Naive thymus-derived CD4-positive, alpha-beta T cell (primary cell): ENCODE measurements at places on chromosomes 13 and 19. TPM values are rescaled to one million over a fixed set of nuclear protein-coding genes. Genes with fewer than 3 reads are reported as not detected.
A peak's percentile ranks its signal among the peaks of the same experiment; 100 is the strongest.

DNA sequence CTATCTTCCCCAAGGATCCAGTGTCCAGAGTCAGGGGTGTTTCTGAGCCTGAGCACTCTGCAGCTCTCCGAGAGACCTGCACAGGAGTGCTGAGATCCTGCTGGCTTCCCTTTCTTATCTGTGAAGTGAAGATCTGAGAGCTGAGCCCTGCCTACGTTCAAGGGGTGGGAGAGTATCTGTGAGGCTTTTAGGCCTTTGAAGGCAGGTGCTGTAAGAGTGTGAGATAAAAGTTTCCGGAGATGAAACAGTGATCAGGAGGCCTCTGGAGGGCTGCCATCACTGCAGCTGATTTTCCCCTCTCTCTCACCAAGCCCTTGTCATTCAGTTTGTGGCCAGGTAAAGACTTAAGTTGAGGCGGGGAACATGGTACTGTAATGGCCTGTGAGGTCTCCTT is 83.1 kb downstream of the AKAP11 start:
- no peaks in the 10 kb centered on the region for H3K27me3 ChIP-seq
- H3K27ac ChIP-seq, result peak overlapping the region; percentile 56
- H3K36me3 ChIP-seq, result no peaks in the 10 kb centered on the region
- H3K4me3 ChIP-seq, result peak overlapping the region; percentile 27
- peaks cover 33% of the 10 kb centered on the region for H3K4me1 ChIP-seq
- DNase-seq, result peak; percentile 85

- H3K4me1 ChIP-seq, result no peaks in the 10 kb centered on the region
- no peaks in the 10 kb centered on the region for H3K36me3 ChIP-seq
- no peak overlapping the region for H3K4me3 ChIP-seq
- H3K27me3 ChIP-seq, result no peaks in the 10 kb centered on the region
Observed at GRCh38 chr13:32448972-32449371, 21.0 kb upstream of the N4BP2L1 start.

DNA sequence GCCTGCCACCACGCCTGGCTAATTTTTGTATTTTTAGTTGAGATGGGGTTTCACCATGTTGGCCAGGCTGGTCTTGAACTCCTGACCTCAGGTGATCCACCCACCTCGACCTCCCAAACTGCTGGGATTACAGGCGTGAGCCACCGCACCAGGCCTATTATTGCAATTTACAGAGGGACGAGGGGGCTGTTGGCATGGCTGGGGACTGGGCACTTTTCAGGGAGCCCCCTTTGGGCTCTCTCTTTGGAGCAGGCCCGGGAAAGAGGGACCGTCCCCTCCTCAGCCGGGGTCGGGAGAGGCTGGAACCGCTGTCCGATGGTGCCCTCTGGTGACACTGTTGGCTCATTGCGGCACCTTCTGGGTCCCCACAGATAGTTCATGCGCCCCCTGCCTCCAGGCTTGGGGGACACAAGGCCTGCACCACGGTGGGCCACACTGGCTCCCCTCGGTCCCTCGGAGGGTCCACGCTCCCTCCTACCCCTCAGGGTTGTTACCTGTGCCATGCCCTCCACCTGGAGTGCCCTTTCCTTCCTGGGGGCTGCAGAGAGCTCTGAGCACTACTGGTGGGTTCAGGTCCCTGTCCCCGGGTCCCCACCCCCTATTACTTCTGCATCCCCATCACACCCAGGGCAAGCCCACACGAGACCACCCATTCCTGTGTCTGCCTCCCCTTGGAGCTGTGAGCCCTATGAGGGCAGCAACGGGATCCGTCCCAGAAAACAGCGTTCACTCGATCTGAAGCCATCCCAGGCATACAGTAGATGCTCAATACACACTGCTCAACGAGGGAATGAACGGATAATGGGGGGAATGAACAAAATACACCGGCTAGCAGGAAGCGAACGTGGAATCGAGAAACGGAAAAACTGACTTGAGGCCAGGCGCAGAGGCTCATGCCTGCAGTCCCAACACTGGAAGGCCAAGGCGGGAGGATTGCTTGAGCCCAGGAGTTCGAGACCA is 12.5 kb downstream of the FEM1A start:
- no peaks in the 10 kb centered on the region for H3K27me3 ChIP-seq
- no peak overlapping the region for H3K27ac ChIP-seq
- DNase-seq, result peak; percentile 64
- H3K36me3 ChIP-seq, result no peaks in the 10 kb centered on the region

DNA sequence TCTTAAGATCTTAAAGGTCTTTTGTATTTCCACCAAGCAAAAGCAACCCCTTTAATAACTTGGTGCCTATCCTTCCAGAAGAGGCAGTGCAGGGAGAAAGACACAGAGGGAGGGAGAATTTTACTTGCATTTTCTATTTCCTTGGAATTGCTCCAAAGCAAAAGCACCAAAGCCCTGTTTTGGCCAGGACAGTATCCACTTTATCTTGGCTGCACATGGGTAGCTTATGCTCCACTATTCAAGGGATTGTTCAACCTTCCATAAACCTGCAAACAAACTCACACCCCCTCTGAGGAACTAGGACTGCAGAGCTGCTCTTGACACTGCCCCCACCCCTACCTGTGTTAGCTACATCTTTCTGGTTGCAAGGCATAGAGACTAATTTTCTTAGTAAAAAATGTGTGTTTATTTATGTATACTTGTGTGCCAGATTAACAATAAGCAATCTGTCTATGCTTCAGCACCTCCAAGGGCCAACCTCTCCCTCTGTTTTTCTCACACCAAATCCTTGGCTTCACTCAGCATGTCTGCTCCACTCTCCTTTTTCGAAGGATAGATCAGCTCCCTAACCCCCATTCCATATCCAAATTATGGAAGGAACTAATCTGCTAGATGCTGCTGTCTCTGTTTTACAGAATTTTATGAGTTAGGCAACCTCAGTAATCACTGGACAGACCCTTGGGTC is 68.1 kb upstream of the KLF12 start:
- no peak overlapping the region for H3K27ac ChIP-seq
- no peak overlapping the region for H3K4me3 ChIP-seq
- no peaks in the 10 kb centered on the region for H3K36me3 ChIP-seq
- no peaks in the 10 kb centered on the region for H3K4me1 ChIP-seq

GRCh38 chr19:13115936-13116281 is 631 bp downstream of the TRMT1 start:
- peaks cover 25% of the 10 kb centered on the region for H3K4me1 ChIP-seq
- peak overlapping the region; percentile 97 for H3K4me3 ChIP-seq
- no peak for DNase-seq
- peak overlapping the region; percentile 75 for H3K27ac ChIP-seq

GRCh38 chr13:22696433-22696832 is 484.3 kb upstream of the SGCG start:
- H3K27me3 ChIP-seq, result no peaks in the 10 kb centered on the region
- H3K4me1 ChIP-seq, result no peaks in the 10 kb centered on the region
- H3K36me3 ChIP-seq, result no peaks in the 10 kb centered on the region
- no peak overlapping the region for H3K4me3 ChIP-seq
- H3K27ac ChIP-seq, result no peak overlapping the region

DNA sequence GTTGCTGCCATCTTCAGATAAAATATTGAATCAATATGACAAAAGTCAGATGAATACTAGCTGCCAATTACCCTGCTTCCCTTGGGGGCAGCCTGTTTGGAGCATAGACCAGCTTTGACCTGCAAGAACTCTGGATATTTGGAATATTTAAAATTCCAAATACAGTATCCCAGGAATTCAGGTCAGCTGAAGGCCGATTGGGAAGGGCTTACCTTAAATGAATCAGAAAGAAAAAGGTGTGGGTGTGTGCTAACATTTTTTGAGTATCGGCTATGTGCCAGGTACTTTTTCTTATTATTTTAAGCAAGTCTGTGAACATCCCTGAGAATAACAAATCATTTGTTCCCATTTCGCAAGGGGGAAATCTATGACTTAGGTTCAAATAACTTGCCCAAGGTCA is 1.8 kb upstream of the RUBCNL start:
- peaks cover 4% of the 10 kb centered on the region for H3K4me1 ChIP-seq
- no peak overlapping the region for H3K4me3 ChIP-seq
- no peak overlapping the region for H3K27ac ChIP-seq
- H3K27me3 ChIP-seq, result peaks cover 4% of the 10 kb centered on the region
- H3K36me3 ChIP-seq, result no peaks in the 10 kb centered on the region
- DNase-seq, result no peak

GRCh38 chr19:51607920-51608562 is 22.2 kb downstream of the SIGLEC5 start:
- no peak overlapping the region for H3K4me3 ChIP-seq
- no peaks in the 10 kb centered on the region for H3K27me3 ChIP-seq
- H3K27ac ChIP-seq, result no peak overlapping the region
- peak; percentile 49 for DNase-seq
- no peaks in the 10 kb centered on the region for H3K4me1 ChIP-seq
- H3K36me3 ChIP-seq, result no peaks in the 10 kb centered on the region

DNA sequence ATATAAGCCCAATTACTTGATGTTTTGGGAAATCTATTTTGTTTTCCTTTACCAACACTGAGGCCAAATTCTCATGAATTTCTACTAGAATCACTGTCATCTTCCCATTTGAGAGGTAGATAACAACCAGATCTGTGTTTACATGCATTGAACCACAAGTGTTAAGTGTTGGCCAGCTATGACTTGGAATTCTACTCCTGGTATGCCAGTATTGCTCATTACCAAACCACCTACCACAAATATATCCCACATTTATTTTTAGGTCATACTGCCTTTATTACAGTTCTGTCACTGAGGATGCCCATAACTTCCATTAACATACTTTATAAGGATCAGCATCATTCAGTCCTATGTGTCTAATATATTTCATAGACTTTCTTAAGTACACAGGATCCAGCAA is 328.9 kb downstream of the DIAPH3 start:
- no peaks in the 10 kb centered on the region for H3K27me3 ChIP-seq
- H3K4me1 ChIP-seq, result no peaks in the 10 kb centered on the region
- H3K27ac ChIP-seq, result no peak overlapping the region
- no peaks in the 10 kb centered on the region for H3K36me3 ChIP-seq
- no peak overlapping the region for H3K4me3 ChIP-seq

Gene RASIP1
- polyA plus RNA-seq, result 0.65 TPM

DNA sequence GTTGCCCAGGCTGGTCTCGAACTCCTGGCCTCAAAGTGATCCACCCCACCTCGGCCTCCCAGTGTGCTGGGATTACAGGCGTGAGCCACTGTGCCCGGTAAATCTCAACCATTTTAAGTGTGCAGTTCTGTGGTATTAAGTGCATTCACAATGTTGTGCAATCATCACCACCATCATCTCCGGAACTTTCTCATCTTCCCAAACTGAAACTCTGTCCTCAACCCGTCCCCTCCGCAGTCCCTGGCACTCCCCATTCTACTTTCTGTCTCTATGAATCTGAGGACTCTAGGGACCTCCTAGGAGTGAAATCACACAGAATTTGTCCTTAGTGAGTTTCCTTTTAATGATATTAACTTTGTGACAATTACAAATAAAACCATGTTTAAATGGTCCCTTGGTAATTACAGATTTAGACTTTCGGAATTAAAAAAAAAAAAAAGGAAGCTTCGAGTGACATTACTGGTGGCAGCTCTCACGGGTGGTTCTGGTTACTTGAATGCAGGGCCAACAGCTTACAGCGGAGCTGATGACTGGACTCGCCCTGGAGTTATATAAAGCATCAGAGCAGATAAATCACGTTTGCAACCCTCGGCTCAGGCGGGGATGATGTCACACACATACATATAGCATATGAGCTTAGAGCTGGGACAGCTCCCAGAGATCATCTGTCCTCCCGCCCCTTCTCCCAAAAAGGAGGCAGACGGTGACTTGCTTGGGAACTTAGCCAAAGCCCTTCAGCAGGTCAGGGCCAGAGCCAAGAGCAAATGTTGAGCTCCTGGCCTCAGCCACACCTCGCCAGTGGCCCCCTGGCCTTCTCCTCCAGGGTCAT is 89.8 kb downstream of the ZNF557 start:
- H3K36me3 ChIP-seq, result no peaks in the 10 kb centered on the region
- no peak overlapping the region for H3K4me3 ChIP-seq
- H3K4me1 ChIP-seq, result no peaks in the 10 kb centered on the region
- H3K27ac ChIP-seq, result no peak overlapping the region
- no peak for DNase-seq

DNA sequence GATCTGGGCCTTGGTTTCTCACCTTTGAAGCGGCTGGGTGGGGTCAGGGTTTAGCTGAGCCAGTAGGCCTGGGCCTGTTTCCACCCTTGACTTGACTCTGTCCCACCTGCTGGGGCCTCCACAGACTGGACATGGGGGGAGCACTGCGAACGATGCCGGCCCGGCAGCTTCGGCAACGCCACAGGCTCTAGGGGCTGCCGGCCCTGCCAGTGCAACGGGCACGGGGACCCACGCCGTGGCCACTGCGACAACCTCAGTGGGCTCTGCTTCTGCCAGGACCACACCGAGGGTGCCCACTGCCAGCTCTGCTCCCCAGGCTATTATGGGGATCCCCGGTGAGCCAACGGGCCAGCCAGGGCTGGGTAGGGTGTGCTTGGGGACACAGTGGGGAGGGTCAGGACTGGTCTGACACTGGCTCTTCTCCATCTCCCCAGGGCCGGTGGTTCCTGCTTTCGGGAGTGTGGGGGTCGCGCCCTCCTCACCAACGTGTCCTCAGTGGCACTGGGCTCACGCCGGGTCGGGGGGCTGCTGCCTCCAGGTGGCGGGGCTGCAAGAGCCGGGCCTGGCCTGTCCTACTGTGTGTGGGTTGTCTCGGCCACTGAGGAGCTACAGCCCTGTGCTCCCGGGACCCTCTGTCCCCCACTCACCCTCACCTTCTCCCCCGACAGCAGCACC is 28.0 kb downstream of the MEGF8 start:
- H3K27ac ChIP-seq, result no peak overlapping the region
- no peaks in the 10 kb centered on the region for H3K36me3 ChIP-seq
- H3K4me1 ChIP-seq, result no peaks in the 10 kb centered on the region
- H3K4me3 ChIP-seq, result no peak overlapping the region

DNA sequence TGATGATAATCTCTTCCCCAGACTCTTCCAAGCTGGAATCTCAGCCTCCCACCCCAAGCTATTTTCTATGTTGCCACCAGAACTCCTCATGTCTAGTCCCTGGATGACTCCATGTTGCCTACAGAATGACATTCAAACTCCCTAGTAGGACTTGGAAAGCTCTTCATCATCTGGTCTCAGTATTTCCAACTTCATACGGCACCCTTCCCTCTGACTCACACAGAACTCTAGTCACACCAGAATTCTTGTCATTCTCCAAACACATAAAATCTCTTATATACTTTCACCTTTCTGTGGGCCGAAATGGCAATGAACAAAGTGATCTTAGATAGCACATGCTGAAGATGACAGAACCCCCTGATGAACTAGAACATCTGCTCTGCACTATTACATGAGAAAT is 86.2 kb downstream of the CAB39L start:
- no peak overlapping the region for H3K4me3 ChIP-seq
- no peak overlapping the region for H3K27ac ChIP-seq
- H3K36me3 ChIP-seq, result no peaks in the 10 kb centered on the region
- DNase-seq, result no peak
- no peaks in the 10 kb centered on the region for H3K4me1 ChIP-seq
- no peaks in the 10 kb centered on the region for H3K27me3 ChIP-seq

Gene VPS36
- polyA plus RNA-seq, result 31.3 TPM

Gene DCT
- 0.37 TPM for polyA plus RNA-seq

GRCh38 chr13:72570019-72570418 is 157.4 kb downstream of the MZT1 start:
- H3K27me3 ChIP-seq, result no peaks in the 10 kb centered on the region
- DNase-seq, result no peak
- no peak overlapping the region for H3K27ac ChIP-seq
